ENCODE measurements at places on chromosomes 7 and 10. TPM values are rescaled to one million over a fixed set of nuclear protein-coding genes. Genes with fewer than 3 reads are reported as not detected.

Gene COL17A1
- not detected for polyA plus RNA-seq

DNA sequence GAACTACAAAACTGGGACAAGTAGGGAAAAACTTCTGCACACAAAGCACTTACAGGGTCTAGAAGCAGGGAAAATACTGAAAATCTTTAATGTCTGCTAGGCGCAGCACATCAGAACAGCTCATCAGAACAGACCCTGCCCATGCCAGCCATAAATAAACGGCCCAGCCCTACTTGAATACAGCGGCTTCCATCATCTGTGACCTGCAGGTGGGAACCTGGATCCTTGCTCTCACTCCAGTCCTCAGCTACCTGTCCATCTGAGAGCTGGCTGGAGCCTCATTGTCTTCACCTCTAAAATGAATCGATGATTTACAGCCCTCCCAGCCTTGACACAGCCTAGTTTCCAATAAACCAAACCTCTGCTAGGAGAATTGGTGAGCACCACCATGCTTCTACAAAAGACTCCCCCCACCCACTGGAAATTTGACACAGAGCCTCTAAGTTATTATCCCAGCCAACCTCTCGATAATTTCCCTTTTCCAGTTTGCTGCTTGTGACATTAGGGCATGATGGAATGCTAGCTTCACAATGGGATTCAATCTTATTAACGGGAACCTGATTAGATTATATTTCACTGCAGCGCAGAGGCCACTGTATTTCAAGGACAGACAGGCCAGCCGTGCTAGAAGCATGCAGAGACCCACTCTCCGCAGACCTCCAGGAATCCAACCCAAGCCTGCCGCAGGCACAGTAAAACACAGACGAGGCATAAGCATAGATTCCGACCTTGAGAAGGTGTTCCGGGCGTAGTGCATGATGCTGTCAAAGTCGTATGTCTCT is 61.6 kb upstream of the OPALIN start:
- no peak overlapping the region for H3K27ac ChIP-seq
- H3K27me3 ChIP-seq: peaks cover 6% of the 10 kb centered on the region
- no peaks in the 10 kb centered on the region for H3K36me3 ChIP-seq
- H3K4me1 ChIP-seq: no peaks in the 10 kb centered on the region
- DNase-seq: no peak

DNA sequence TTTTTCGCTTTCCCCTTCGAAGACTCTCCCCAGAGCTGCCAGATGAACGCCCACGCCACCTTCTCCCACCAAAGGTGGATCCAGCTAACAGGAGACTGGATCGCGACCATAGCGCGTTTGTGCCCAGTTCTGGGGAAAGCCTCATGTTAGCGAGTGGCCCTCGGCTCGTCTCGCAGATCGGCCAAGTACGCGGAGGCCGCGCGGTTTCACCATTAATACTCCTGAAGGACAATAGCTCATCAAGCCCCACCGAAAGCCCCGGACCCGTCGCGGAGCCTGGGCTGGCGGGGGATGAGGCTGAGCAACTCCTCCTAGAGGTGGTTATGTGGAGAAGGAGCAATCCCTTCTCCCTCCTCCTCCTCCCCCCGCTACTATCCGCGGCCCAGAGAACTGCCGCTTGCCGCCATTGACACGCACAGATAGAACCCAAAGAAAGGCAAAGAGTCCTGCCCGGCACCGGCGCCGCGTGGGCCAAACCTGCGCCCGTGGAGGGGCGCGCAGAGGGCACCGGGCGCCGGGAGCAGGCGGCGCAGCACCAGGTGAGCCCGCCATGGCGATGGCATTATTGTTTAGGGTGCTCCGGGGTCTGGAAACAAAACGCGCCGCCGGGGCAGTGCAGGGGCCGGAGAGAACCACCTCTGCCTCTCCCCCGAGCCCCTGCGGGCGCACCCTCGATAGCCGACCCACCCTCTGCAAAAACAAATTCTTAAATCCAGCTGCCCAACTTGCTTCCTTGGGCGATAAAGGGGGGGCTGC is at the start of gene MACROH2A2:
Gene MACROH2A2, plus strand, starts transcription at position 385 of the 756 bp plus-strand sequence. CDS start 22,813 bp downstream, outside the sequence.
- peaks cover 7% of the 10 kb centered on the region for H3K4me1 ChIP-seq
- peaks cover 32% of the 10 kb centered on the region for H3K27me3 ChIP-seq
- H3K4me3 ChIP-seq: no peak within 1 kb of the TSS
- no peak for DNase-seq

- no peaks in the 10 kb centered on the region for H3K27me3 ChIP-seq
- no peaks in the 10 kb centered on the region for H3K4me1 ChIP-seq
- H3K27ac ChIP-seq: no peak overlapping the region
- no peak for DNase-seq
- no peak overlapping the region for H3K4me3 ChIP-seq
Observed at GRCh38 chr10:74418285-74418872, 267.4 kb downstream of the ADK start.

GRCh38 chr7:85023066-85023712 is 163.7 kb downstream of the SEMA3D start:
- no peaks in the 10 kb centered on the region for H3K36me3 ChIP-seq
- H3K27ac ChIP-seq: no peak overlapping the region
- no peaks in the 10 kb centered on the region for H3K27me3 ChIP-seq
- no peaks in the 10 kb centered on the region for H3K4me1 ChIP-seq

DNA sequence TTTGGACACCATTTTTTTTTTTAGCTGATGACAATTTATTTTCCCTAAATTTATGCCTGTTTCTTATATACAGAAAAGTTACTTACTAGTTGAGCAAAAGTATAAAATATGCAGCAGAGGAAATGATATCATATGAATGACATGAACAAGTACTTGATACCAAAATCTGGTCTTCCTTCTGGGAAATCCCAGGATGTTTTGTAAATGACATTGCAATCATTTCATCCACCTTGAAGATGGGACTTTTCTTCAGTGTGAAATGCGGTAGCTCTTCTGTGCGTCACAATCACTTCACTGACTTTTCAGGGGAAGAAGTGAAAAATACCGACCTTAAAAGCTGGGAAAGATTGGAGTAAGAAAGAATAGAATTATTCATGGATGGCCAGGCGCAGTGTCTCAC is 23.8 kb downstream of the C1QL3 start:
- no peak overlapping the region for H3K27ac ChIP-seq
- no peaks in the 10 kb centered on the region for H3K4me1 ChIP-seq
- H3K4me3 ChIP-seq: no peak overlapping the region
- H3K36me3 ChIP-seq: peaks cover 4% of the 10 kb centered on the region
- H3K27me3 ChIP-seq: no peaks in the 10 kb centered on the region
- DNase-seq: no peak

Data from CD4-positive, CD25-positive, alpha-beta regulatory T cell (primary cell).